MV-4-11 (cell line): ENCODE measurements at places on chromosomes 6 and 20.

DNA sequence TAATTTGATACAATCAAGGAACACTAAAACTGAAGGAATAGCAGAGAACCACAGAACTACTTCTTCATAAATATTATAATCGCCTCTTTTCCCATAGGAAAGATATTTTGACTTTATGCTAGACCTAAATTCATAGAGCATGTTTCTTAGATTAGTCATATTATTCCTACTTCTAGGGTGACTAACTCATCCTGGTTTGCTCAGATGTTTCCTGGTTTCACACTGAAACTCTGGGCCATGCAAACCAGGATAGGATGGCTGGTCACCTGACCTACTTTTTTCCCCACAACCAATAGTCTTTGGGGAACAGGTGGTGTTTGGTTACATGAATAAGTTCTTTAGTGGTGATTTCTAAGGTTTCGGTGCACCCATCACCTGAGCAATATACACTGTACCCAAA lies 42.8 kb downstream of the MMS22L start:
- DNase-seq, result no peak

- no peak for DNase-seq
Measured at GRCh38 chr6:2529211-2529719, 221.5 kb downstream of the MYLK4 start.

- peak; percentile 39 for DNase-seq
Measured at GRCh38 chr20:50726955-50727791, 4.2 kb upstream of the PARD6B start.

DNA sequence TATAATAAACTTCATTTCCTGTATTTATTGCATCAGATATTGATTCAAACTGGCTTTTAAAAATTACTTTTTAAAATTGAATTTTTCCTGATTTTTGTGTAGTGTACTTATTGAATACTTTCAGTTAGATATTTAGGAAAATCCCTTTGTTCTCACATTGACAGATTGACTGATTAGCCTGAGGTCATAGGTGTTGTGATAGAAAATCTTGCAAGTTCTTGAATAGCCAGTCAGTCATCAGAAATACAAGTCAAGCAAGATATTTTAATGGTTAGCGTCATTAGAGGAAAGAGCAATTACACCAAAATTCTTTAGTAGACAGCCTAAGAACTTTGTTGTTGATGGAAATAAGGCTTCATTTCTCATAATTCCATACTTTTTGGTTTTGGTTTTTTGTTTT lies 3.4 kb upstream of the TMEM30A start:
- no peak for DNase-seq

DNA sequence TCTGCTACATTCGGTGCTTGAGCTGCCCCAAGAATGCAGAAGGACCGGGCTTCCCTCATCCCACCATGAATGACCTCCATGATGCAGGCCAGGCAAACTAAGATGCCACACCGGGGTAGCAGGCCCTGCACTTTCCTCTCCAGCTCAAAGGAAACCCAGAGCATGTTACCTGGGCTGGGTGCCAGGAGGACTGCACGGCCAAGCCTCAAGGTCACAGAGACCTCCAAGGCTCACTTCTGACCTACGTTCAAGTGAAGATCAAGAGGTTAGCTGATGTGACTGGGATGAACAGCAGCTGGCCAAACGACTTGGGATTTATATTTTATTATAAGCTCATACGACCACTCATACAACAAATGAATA lies 501.8 kb downstream of the CD83 start:
- no peak for DNase-seq

- DNase-seq, result no peak
Measured at GRCh38 chr6:133191323-133191722, 49.8 kb upstream of the EYA4 start.
